ENCODE measurements at places on chromosomes 6 and 20.

GRCh38 chr6:170063851-170064602, 226.9 kb downstream of the DLL1 start:
- H3K4me1 ChIP-seq = no peaks in the 10 kb centered on the region
- DNase-seq = no peak
- H3K27me3 ChIP-seq = no peaks in the 10 kb centered on the region
- H3K27ac ChIP-seq = no peak overlapping the region

- H3K27me3 ChIP-seq = no peaks in the 10 kb centered on the region
- H3K4me3 ChIP-seq = no peak overlapping the region
- H3K27ac ChIP-seq = no peak overlapping the region
- no peaks in the 10 kb centered on the region for H3K36me3 ChIP-seq
- no peaks in the 10 kb centered on the region for H3K4me1 ChIP-seq
Measured at GRCh38 chr6:133040094-133040802, 200.9 kb upstream of the EYA4 start.

GRCh38 chr6:139409026-139409425, 34.6 kb upstream of the CITED2 start:
- no peaks in the 10 kb centered on the region for H3K4me1 ChIP-seq
- no peaks in the 10 kb centered on the region for H3K36me3 ChIP-seq
- H3K27me3 ChIP-seq = no peaks in the 10 kb centered on the region
- no peak overlapping the region for H3K4me3 ChIP-seq
- H3K27ac ChIP-seq = no peak overlapping the region
- DNase-seq = no peak

DNA sequence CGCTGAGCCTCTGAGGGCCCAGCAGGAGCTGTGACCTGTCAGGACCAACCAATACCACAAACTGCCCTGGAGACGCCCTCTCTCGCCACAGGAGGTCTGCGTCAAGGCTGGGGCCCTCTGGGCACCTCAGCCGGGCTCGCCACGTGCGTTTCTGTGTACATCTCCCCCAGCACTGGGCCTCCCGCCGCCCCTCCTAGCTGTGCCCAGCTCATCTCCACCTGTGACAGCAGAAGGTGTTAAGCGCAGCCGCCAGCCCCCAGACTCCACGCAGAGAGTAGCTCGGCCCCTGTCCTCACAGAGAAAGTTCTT, 91.4 kb downstream of the TAF4 start:
- no peaks in the 10 kb centered on the region for H3K4me1 ChIP-seq
- H3K27ac ChIP-seq = no peak overlapping the region
- no peak for DNase-seq
- peaks cover 13% of the 10 kb centered on the region for H3K36me3 ChIP-seq
- no peak overlapping the region for H3K4me3 ChIP-seq
- H3K27me3 ChIP-seq = no peaks in the 10 kb centered on the region

DNA sequence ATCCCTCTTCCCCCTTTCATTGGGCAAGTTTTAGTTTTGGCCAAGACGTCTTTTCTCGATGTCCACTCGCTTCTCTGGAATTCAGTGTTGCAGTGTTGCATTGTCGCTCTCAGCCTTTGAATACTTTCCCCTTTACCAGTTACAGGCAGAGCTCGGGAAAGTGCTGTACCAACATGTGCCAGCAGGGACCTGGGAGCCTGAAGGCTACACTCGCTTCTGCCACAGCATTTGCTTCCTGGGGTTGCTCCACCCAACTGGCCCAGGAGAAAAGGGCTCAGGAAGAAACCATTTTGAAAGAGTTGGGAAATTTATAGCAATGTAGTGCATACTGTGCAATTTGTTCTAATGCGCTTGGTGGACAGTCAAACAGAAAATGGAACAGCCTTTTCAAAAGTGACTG, 78.6 kb downstream of the LINC00237 start:
- H3K36me3 ChIP-seq = no peaks in the 10 kb centered on the region
- DNase-seq = no peak
- H3K4me3 ChIP-seq = no peak overlapping the region
- H3K27me3 ChIP-seq = peaks cover 3% of the 10 kb centered on the region
- H3K4me1 ChIP-seq = no peaks in the 10 kb centered on the region

DNA sequence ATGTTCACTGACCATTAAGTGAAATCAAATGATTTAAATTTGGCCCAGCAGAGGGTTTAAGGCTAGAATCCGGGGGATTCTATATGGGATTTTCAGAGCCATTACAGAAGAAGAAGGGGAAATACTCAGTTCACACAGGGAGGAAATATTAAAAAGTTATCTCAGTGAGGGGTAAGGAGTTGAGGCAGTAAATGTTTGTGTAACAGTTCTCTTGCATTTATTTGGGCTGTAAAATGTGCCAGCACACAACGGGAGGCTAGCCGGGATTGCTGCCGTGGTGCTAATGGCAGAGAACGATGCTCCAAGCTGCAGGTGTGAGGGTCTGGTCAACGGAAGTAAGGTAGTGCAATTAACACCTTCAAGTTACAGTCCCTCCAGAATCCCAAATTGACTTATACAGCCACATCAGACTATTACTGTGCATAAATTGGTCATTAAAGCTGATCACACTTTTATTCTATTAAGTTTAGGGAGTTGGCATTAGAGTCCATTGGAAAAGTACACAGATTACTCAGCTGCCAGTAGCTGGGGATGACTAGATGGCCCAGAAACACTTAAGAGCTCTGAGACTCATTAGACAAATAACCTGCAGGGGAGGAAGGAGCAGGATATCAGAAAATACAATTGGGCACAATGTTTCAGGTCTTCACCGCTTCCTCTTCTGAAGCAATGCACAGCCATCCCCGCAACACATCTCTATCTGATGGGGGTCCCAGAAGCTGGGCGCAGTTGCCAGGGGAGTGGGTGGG, 31.3 kb downstream of the PPP1R3G start:
- H3K36me3 ChIP-seq = no peaks in the 10 kb centered on the region
- no peak overlapping the region for H3K4me3 ChIP-seq
- DNase-seq = no peak
- no peak overlapping the region for H3K27ac ChIP-seq

DNA sequence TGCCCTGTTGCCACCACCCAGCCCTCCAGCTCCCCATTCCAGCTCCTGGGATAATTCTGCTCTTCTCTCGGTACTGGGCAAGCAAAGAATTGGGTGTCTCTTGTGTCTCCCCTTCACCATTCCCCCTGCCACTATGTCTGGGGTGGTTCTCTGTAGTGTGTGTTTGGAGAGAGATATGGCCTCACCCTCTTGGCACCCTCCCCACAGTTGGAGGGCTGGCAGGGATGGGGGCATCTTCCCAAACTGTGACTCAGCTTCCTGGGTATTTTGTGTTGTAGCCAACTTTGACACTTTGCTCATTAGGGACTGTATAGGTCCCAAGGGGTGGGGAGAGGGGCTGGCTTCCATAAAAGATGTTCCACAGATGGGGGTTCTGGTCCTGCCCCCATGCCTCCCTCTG, 1.7 kb downstream of the TNXB start:
- peaks cover 4% of the 10 kb centered on the region for H3K27me3 ChIP-seq
- no peak for DNase-seq
- H3K27ac ChIP-seq = no peak overlapping the region
- H3K36me3 ChIP-seq = no peaks in the 10 kb centered on the region
- no peak overlapping the region for H3K4me3 ChIP-seq

DNA sequence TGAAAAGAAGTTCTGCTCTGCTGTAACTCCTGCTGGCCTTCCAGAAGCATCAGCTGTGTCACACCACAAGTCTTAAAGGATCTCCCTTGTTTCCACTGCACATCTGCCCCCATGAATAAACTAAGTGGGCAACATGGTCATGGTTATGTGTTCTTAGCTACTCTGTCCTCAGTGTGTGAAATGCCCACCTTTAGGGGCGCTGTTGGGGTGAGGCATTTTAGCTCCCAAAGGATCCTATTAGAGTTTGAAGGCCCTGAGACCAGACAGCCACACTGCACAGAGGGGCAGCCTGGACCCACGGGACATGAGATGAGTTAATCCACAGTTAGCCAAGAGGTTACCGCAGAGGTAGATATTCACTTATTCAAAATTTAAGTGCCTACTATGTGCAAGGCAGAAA, 294.3 kb upstream of the QKI start:
- no peak overlapping the region for H3K27ac ChIP-seq
- H3K4me1 ChIP-seq = no peaks in the 10 kb centered on the region
- no peaks in the 10 kb centered on the region for H3K27me3 ChIP-seq
- no peak overlapping the region for H3K4me3 ChIP-seq

DNA sequence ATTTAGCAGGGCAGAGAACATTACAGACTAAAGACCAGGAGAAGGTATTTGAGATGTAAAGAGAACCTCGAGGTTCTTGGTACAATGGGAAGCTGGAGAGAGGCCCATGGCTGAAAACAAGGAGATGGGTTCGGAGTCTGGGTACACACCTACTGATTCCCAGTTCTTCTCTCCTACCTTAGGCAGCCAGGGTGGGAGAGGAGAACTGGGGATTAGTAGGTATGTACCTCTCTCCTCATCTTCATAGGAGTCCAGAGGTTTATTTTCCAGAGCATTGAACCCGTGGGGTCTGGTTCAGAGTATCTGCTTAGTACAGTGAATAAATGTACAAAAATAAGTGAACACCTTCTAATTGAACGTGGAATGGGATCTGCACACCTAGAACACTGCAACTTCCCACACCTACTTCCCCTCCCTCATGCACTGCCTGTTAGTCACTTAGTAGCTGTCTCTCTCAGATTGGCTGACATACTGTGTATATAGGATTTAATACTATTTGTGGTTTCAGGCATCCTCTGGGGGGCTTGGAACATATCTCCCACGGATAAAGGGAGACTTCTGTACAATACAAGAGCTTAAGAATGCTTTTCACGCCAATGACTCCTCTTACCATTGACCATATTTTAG, 23.5 kb upstream of the NUP153 start:
- no peak overlapping the region for H3K27ac ChIP-seq
- H3K4me3 ChIP-seq = no peak overlapping the region
- no peaks in the 10 kb centered on the region for H3K27me3 ChIP-seq
- no peaks in the 10 kb centered on the region for H3K36me3 ChIP-seq
- no peak for DNase-seq
